Uterine smooth muscle cell (primary cell): ENCODE measurements at places on chromosomes 7 and 10. TPM values are rescaled to one million over a fixed set of nuclear protein-coding genes. Genes with fewer than 3 reads are reported as not detected.

The NOLC1 gene
- total RNA-seq = 27.4 and 35.1 TPM in 2 replicates

The ADK gene
- 62.2 and 103 TPM in 2 replicates for total RNA-seq

The TFR2 gene
- 0.33 and 0.37 TPM in 2 replicates for total RNA-seq

The CCL26 gene
- total RNA-seq = 1.7 and 2.4 TPM in 2 replicates

The IL2RA gene
- total RNA-seq = not detected in 2 replicates

The LEP gene
- 0.12 TPM in 1 of 2 replicates, not detected in the other for total RNA-seq

The RGR gene
- not detected in 2 replicates for total RNA-seq

The CCDC172 gene
- total RNA-seq = not detected in 2 replicates

The OPN1SW gene
- not detected in 2 replicates for total RNA-seq

The CPA4 gene
- total RNA-seq = 0.77 and 8.2 TPM in 2 replicates

The FAM25G gene
- total RNA-seq = not detected in 2 replicates

The NPY4R gene
- 0.50 TPM in 1 of 2 replicates, not detected in the other for total RNA-seq

The GIMAP6 gene
- total RNA-seq = 0.11 and 0.25 TPM in 2 replicates

The ATAD1 gene
- total RNA-seq = 41.9 and 48.4 TPM in 2 replicates

The SLC13A4 gene
- total RNA-seq = under 0.01 and 0.22 TPM in 2 replicates

The TMEM243 gene
- 28.8 and 41.6 TPM in 2 replicates for total RNA-seq

The STEAP4 gene
- total RNA-seq = under 0.01 TPM in 1 of 2 replicates, not detected in the other

The SLC39A12 gene
- total RNA-seq = under 0.01 TPM in 1 of 2 replicates, not detected in the other

The HOXA3 gene
- under 0.01 and 1.2 TPM in 2 replicates for total RNA-seq

The LGI1 gene
- total RNA-seq = not detected in 2 replicates
